ENCODE measurements at places on chromosomes 3 and 15. TPM values are rescaled to one million over a fixed set of nuclear protein-coding genes. Genes with fewer than 3 reads are reported as not detected.

The MNS1 gene
- 2.1 TPM for total RNA-seq

The NMB gene
- total RNA-seq: 26.3 TPM

The NDN gene
- total RNA-seq: 0.09 TPM

The STRC gene
- not detected for total RNA-seq

The GPR62 gene
- not detected for total RNA-seq

The ARGFX gene
- total RNA-seq: not detected

The CNTN4 gene
- total RNA-seq: not detected

The BFSP2 gene
- total RNA-seq: not detected

The BTLA gene
- total RNA-seq: not detected

The ACOX2 gene
- total RNA-seq: 11.1 TPM

The SENP8 gene
- total RNA-seq: 2.1 TPM

The SLC6A11 gene
- not detected for total RNA-seq

The AAGAB gene
- total RNA-seq: 67.6 TPM

The KNL1 gene
- total RNA-seq: 7.0 TPM

The CHAC1 gene
- 7.5 TPM for total RNA-seq

The RLBP1 gene
- total RNA-seq: not detected

The PCCB gene
- 32.7 TPM for total RNA-seq

The SMCO1 gene
- total RNA-seq: not detected

The ZNF620 gene
- 1.8 TPM for total RNA-seq

The TRPM1 gene
- not detected for total RNA-seq

The RAD51 gene
- total RNA-seq: 21.3 TPM

The PIK3CB gene
- 17.7 TPM for total RNA-seq

The SSUH2 gene
- total RNA-seq: 0.65 TPM

The CCDC33 gene
- total RNA-seq: 5.2 TPM

The NR1I2 gene
- not detected for total RNA-seq
